ENCODE measurements at places on chromosomes 13 and 19.

DNA sequence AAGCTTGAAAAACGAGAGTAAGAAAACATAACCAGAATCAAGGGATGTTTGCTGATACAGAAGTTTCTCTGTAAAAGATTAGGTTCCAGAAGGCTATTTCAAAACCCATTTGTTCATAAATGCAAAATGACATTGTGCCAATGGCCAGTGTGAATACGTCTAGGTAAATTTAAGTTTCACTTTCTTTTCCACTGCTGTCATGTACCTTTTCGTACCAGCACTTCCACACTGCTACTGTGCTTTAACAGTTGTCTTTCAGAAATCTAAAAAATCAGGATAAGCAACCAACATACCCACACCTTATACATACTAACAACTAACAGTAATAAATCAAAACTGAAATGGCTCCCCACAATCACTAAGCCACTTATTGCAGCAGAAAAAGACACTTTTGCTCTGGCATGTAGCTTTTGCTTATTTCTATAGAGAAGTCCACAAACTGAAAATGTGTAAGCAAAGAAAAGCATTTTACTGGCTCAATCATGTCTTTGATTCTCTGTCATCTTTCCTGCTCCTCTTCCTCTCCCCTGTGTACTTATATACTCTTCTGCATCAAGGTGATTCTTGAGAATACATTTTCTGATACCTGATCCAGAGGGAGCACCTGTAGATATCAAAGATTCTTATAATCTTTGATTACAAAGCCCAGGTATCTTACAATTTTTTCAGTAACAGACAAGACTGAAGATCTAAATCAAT lies 34.3 kb downstream of the ELF1 start:
- DNase-seq = no peak

- DNase-seq = peak; percentile 56
These were observed at the start of gene FOXA3 for GRCh38 chr19:45863840-45864628. TSS of gene FOXA3 (plus strand) at chr19:45864326. CDS start at chr19:45864457, 131 bp downstream.

GRCh38 chr19:3409346-3410064 lies 43.1 kb downstream of the NFIC start:
- no peak for DNase-seq

DNA sequence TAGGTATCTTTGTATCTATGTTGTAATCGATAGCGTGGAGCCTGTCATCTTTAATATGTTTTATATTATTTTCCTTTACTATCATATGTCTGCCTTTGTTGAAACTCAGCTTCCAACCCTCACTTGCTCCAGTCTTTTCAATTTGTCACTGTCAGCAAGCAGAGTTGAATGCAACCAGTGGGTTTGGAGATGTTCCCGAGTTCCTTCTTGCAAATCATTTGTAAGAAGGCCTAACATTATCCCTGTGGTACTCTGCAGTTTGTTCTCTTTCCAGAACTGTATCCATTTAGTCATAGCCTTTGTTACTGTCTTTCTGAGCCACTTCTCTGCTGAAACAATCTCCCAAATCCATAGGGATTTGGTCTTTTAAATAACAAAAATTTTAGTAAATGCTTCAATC lies 41.8 kb downstream of the RNASEH2B start:
- DNase-seq = no peak

- DNase-seq = no peak
These were observed 2.8 kb downstream of the KCTD15 start for GRCh38 chr19:33799476-33799875.

DNA sequence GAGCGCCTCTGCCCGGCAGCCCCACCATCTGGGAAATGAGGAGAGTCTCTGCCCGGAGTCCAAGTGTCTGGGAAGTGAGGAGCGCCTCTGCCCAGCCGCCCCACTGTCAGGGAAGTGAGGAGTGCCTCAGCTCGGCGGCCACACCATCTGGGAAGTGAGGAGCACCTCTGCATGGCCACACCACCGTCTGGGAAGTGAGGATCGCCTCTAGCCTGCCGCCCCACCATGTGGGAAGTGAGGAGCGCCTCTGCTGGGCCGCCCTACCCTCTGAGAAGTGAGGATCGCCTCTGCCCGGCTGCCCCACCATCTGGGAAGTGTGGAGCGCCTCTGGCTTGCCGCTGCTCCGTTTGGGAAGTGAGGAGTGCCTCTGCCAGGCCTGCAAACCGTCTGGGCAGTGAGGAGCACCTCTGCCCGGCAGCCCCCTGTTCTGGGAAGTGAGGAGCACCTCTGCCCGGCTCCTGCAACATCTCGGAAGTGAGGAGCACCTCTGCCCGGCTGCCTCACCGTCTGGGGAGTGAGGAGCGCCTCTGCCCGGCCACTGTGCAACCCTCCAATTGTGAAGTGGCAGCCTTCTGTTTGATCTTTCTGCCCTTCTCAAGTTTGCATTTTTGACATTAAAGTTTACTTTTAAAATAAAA lies 60.8 kb upstream of the CEACAM21 start:
- no peak for DNase-seq

GRCh38 chr13:93847162-93847561 lies 620.6 kb downstream of the GPC6 start:
- no peak for DNase-seq

GRCh38 chr13:46953331-46953730 lies 56.5 kb upstream of the HTR2A start:
- DNase-seq = no peak

DNA sequence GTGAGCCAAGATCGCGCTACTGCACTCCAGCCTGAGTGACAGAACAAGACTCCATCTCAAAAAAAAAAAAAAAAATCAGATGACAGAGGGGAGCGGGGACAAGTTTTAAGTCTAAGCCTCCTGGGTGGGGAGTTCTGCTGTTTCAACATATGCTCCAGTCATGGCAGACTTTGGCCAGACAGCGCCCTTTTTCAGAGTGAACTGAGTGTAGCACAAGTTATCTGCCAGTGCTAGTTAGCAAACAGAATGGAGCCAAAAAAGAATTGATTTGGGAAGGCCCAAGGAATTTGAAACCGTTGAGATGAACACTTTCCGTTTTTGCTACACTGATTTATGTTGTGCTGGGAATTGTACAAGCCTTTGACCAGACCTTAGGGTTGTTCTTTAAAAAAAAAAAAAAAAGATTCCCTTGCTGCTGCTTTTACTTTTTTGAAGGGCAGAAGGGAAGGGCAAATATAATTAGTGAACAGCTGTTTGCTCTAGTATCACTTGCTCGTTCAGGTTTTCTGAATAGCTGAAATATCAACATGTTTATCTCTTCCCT lies 5.7 kb downstream of the ACTN4 start:
- DNase-seq = no peak

DNA sequence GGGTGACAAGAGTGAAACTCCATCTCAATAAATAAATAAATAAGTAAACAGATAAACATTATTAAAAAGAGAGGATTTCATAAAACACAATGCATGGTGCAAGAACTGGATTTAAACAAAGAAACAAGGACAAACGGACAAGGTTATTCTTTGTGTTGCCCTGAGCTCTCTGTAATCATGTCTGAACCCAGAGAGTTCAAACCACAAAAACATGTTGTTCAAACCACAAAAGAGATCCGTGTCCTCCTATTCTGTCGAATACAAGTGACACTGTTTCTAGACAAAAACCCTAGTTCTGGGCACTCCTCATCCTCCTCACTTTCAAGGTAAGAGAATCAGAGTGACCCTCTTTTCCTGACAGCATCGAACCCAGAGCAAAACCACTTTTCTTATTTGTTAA lies 4.6 kb upstream of the TPRX2 start:
- no peak for DNase-seq
